ENCODE measurements at places on chromosomes 6 and 20.

DNA sequence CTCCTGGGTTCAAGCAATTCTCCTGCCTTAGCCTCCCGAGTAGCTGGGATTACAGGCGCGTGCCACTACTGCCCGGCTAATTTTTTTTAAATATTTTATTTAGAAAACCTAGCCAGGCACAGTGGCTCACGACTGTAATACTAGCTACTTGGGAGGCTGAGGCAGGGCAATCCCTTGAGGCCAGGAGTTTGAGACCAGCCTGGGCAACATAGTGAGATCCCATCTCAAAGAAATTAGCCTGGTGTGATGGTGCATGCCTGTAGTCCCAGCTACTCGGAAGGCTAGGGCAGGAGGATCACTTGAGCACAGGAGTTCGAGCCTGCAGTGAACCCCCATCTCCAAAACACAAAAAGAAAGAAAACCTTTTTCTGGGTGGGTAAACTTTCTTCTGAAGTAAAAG is 2.4 kb downstream of the SLC44A4 start:
- DNase-seq, result no peak

DNA sequence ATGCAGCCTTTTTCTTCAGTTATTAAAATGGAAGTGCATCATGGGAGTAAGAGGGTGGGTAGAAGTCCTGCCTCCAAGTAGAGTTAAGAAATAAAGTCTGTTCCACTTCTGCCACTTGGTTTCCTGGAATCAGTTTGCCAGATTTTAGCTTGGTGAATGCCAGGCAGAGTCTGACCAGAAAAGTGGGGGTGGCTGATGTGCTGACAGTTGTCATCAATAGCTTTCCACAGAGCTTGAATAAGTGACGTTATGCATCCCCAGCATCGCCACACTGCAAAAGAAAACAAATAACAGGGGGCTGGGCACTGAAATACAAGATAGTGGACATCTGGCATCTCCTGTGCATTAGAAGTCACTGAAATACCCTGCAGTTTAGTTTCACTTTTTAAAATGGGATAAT is 30.8 kb upstream of the CEP162 start:
- no peak for DNase-seq

GRCh38 chr6:133130863-133131262 is 110.3 kb upstream of the EYA4 start:
- DNase-seq, result peak; percentile 88

- DNase-seq, result no peak
Observed at GRCh38 chr6:91341473-91341872, 754.6 kb upstream of the MAP3K7 start.

- no peak for DNase-seq
Observed at GRCh38 chr20:14012671-14013070, 17.4 kb downstream of the MACROD2 start.

DNA sequence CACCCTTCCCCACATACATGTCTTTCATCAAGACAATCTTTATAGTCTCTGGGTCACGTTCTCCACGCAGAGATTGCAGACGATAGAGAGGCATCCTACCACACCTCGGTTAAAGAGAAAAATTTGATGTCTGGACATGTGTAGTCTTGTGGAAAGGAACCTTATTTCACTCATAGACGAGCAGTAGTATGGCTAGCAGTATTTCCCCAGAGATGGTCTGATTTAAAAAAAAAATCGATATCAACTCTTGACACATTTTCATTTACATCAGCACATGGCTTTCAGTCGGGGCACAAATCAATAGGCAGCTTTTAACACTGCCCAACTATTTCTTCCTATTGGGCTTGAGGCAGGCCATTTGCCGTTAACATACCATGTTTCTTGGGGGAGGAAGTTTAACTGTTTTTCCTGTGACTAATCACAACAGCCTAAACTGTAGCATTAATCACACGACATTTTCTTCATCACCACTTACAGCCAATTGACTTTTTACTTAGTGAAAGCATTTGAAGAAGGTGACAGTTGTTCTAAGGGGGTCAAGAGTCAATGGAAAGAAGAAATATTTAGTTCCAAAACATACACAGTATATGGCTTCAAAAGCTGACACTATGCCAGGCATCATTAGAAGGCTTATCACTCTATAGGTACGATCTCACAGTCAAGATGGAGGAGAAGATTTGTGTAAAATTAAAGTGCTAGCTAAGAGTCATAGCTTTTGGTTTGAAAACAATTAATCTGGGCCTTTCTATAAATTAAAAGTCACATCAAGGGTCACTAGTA is 129.5 kb upstream of the HDAC2 start:
- DNase-seq, result no peak

- no peak for DNase-seq
Observed at GRCh38 chr6:82711971-82712370, 348.4 kb downstream of the TPBG start.
